Fibroblast of the conjunctiva (primary cell): ENCODE measurements at places on chromosomes 16 and 17.

GRCh38 chr17:17934806-17935205, 37.4 kb downstream of the TOM1L2 start:
- no peak for DNase-seq

GRCh38 chr16:70759666-70760065, 41.3 kb downstream of the VAC14 start:
- no peak for DNase-seq

- no peak for DNase-seq
Measured at GRCh38 chr17:77644181-77645071, 314.1 kb upstream of the TNRC6C start.

DNA sequence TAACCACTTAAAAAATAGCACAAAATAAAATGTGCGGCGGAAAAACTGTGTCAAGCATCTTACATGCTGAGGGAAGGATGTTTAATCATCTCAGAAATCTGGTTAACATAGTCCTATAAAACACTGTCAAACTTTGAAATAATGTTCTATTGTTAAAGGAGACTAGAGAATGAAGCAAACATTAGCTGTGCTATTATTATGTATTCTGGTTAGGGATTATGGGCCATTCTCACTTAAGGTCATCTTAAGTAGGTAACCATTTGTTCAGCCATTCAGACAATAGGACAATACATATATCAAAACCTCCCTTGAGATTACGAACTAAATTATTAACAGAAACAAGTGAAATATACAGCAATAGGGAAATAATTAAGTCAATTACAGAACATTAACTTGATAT, 24.7 kb downstream of the GRB2 start:
- DNase-seq: no peak

DNA sequence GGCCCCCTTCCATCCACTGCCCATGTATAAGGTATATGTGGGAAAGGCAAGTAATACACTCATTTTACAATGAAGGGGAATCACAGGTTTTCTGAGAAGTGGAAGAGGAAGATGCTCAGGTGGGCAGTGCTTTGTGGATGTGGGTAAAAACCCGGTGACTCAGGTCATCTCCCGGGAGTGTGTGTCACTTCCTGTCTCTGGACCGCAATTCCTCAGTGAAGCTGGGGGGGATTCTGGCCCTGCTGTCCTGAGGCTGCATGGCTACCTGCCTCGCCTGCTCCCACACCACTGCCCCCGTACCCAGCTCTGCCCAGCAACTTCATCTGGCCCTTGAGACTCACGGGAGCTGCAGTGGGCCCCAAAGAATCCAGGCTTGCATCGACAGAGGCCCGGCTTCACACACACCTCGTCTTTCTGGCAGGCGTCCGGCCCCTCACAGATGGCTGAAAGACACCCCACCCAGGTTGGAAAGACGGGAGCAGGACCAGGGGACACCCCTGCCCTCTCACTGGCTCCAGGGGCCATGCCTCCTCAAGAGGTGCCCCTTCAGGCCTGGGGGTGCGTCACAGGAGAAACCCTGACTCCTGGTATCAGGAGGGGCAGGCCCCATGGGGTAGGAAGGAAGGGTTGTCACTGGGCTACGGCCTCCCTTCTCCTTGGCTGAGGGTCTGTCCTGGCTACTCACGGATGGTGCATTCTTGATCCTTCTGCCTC, 882 bp downstream of the SCARF1 start:
- no peak for DNase-seq

DNA sequence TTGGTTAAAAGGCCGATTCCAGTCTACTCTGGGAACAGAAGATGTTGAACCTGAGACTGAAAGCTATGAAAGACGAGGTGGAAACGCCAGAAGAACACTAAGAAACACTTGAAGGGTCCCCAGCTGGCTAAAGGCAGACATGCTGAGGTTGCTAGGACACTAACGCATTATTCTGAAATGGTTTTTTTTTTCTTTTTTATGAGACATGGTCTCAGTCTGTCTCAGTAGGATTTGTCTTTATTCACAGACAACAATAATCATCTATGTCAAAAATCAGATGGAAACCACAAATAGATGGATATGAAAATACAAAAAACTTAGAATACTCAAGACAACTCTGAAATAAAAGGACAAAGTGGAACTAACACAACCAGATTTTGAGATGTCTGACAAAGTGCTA, 35.0 kb upstream of the RASD1 start:
- no peak for DNase-seq

GRCh38 chr17:81428516-81428915, 33.3 kb downstream of the BAHCC1 start:
- no peak for DNase-seq

- DNase-seq: no peak
Measured at GRCh38 chr17:5499476-5500231, 13.3 kb downstream of the MIS12 start.

DNA sequence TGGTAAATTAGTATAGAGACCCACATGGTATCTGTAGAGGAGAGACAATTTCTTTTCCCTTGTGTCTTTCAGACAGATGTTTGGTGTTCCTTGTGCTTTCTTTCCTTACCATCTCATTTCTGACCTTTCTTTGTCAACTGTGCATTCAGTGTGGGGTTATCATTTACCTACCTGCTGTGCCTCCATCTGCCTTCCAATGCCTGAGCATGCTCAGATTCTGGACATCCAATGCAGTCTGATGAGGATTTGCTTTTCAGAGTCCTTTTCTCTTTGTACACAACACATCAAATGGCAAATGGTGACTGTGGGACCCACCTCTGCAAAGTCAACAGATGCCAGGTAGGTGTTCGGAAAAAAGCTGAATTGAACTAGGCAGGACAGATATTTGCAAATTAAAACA, 364.8 kb downstream of the CA10 start:
- no peak for DNase-seq

- DNase-seq: no peak
Measured at GRCh38 chr17:56325313-56326000, 172.2 kb downstream of the ANKFN1 start.

- DNase-seq: no peak
Measured at GRCh38 chr17:76643553-76644148, at the start of gene ST6GALNAC1. Gene ST6GALNAC1 (minus strand): TSS chr17:76643757. CDS start chr17:76643638, 119 bp downstream.

- DNase-seq: no peak
Measured at GRCh38 chr17:17034026-17034425, 8.2 kb upstream of the MPRIP start.

DNA sequence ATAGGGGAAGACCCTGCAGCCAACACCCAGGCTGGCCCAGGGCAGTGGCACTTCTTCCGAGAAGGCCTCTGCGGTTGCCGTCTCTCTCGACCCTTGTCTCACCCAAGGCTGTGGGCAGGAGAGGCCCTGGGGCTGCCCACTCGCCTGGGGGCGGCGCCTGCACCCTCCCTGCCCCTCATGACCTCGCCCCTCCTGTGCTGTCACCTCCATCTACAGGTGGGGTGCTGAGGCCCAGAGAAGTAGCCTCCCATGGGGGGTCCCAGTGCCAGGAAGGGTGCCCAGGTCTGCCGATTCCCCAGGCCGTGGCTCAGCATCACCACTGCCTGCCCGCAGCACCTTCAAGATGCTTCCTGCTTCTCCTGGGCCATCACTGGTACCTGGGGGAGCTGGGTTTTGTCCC, 992 bp downstream of the NLRC3 start:
- no peak for DNase-seq

GRCh38 chr17:17784657-17785267, 52.0 kb downstream of the SREBF1 start:
- no peak for DNase-seq

- DNase-seq: no peak
Measured at GRCh38 chr16:30775131-30775391, 11.9 kb downstream of the ZNF629 start.

DNA sequence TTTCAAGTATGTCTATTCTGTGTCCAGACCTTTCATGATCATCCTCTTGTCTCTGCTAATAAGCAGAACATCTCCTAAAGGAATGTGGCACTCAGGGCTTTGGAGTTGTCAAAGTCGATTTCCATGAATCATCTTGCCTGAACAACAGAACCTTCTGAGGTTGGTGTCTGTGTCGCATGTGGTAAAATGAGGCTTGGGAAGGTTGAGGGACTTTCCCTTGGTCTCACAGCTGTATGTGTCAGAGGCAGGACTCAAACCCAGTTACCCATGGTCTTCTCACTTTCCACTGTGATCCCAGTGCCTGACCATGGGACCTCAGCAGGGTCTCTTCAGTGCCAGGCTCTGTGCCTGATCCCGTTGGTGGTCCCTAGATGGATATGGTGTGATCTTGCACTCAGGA, 4.2 kb upstream of the GPRC5B start:
- no peak for DNase-seq

DNA sequence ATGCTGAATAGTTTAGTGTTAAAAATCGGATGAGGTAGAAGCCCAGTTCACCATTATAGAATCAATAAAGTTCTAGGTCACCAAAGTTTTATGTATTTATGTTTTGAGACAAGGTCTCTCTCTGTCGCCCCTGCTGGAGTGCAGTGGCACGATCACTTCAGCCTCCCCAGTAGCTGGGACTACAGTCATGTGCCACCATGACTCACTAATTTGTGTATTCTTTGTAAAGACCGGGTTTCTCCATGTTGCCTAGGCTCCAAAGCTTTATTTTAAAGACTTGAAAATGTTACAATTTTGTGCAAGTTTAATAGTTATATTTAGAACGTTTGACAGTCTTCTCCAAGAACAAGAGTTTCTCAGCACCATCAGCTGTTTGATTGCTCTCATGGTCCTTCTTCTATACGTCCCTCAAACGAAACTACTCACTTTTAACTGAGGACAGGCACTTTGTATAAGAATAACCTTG, 32.1 kb downstream of the NDE1 start:
- peak; percentile 65 for DNase-seq

GRCh38 chr17:37770631-37771518, 26.0 kb upstream of the HNF1B start:
- DNase-seq: peak; percentile 22

- no peak for DNase-seq
Measured at GRCh38 chr17:78111016-78111726, 17.4 kb downstream of the TMC6 start.

GRCh38 chr17:17358060-17358751, 55.0 kb downstream of the NT5M start:
- DNase-seq: no peak

DNA sequence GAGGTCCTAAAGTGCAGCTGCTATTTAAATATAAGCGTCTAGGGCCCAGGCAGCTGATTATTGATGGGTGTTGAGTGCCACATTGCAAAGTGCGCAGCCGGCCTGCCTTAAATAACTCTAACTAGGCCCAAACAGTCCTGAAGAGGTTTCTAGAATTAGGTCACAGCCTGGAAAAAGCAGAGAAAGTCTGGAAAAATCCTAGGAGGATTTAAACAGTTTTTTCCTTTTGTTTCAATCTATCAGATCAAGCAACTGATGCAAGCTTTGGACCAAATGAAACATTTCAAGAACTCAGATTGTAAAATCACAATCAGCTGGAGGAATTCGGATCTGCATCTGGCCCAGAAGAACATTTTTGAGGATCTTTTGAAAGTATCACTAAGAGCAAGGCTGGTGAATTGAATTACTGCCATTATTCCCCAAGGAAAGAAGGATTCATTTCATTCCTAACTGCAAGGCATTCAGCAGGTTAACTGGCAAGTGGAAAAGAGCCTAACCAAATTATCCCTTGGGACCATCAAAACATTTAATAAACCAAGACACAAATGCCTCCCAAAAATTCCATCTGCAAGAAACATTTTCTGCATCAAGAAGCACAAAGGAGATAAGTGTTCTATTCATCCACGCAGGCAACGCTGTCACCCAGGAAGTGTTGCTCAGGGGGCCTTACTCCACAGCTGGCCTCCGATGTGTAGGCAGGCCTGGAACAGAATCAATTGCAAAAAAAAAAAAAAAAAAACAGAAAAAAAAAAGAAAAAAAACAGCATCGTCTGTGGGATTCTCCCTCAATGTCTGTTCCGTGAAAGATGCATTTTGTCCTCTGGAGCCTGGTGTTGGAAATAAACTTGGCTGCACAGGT, 46.1 kb downstream of the IRX3 start:
- no peak for DNase-seq

- DNase-seq: no peak
Measured at GRCh38 chr17:72887917-72888316, 204.6 kb downstream of the SLC39A11 start.

DNA sequence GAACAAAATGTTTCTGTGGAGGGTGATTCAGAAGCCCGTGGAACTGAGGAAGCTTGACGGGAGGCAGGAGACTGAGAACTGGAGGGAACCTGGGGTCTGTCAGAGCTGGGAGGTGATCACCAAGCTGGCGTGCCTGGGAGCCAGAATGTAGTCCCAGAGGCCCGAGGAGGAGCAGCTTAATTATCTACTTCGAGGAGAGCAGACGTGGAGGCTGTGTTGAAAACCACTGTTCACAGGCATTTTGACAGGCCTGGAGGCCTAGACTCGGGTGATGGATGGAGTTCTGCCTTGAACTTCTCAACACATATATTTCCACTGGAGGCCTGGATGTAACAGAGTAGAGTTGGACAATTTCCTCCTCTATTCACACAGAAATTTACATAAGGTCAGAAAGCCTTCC, 177.7 kb upstream of the SALL1 start:
- DNase-seq: no peak

GRCh38 chr16:69110406-69110805, 5.0 kb downstream of the HAS3 start:
- no peak for DNase-seq
